ENCODE measurements at places on chromosomes 1 and 21.

DNA sequence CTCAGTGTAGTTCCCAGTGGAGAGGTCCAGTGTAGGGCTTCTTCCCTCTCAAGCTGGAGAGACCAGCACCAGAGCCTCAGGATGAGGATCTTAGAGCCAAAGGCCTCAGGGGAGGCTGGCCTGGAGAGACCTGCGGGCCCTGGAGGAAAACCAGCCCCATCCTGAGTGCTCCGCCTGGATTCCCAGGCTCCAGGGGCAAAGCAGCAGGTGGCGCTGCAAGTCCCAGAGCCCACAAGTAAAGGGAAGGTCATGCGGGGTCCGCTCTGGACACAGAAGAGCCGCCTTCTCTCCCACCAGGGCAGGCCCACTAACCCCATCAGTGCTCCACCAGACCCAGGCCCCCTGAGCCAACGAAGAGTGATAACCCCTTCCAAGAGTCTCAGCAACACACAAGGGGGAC, 22.7 kb downstream of the PGBD5 start:
- no peak for DNase-seq

DNA sequence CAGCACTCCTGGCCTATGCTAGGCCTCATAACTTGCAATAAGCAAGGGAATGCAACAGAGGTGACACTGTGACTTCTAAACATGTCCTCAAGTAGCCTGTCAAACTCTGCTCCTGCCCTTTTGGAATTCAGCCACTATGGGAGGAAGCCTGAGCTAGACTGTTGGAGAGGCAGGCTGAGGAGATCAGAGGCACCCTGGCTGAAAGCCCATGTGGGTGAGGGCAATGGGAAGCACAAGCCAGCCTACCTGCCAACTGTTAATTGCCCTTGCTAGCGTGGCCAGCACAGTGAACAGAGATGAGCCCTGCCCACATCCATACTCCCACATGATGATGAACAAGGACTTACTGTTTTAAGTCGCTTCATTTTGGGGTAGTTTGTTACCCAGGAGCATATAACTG, 17.7 kb downstream of the GNB1 start:
- DNase-seq, result no peak

GRCh38 chr1:232225336-232226131, 404.4 kb downstream of the SIPA1L2 start:
- no peak for DNase-seq

DNA sequence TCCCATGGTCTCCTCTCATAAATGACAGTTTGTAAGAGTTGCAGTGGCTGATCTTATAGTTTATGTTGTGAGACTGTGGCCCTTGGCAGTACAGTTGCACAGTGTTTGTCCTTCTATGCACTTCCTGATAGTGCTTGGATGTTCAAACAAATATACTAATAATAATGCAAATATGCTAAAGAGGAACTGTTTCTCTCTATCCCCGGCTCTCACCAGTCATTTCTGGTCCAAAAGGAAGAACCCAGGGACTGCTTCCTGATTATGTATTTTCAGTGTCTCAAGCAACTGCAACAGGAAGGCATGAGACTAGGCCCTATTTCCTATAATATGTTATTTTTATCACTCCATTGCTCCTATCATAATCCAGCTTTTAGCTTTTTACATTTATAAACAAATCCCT, 17.0 kb upstream of the SUCO start:
- no peak for DNase-seq

DNA sequence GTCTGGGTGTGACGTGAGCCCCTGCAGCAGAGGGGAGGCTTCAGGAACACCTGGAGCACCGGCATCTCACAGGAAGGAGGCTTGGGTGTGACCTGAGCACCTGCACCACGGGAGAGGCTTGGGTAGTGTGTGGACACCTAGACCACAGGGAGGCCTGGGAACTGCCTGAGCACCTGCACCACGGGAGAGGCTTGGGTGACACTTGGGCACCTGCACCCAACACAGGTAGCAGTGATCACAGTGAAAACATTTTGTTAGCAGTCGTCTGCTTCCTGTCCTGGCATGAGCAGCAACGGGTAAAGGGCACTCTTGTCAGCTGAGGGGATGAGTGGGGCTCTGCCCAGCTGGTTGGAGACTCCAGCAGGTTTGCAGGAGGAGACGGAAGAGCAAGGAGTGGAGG, 22.4 kb downstream of the LRRC3 start:
- no peak for DNase-seq

- DNase-seq, result no peak
These were observed 37.3 kb downstream of the VANGL2 start for GRCh38 chr1:160437432-160438316.

DNA sequence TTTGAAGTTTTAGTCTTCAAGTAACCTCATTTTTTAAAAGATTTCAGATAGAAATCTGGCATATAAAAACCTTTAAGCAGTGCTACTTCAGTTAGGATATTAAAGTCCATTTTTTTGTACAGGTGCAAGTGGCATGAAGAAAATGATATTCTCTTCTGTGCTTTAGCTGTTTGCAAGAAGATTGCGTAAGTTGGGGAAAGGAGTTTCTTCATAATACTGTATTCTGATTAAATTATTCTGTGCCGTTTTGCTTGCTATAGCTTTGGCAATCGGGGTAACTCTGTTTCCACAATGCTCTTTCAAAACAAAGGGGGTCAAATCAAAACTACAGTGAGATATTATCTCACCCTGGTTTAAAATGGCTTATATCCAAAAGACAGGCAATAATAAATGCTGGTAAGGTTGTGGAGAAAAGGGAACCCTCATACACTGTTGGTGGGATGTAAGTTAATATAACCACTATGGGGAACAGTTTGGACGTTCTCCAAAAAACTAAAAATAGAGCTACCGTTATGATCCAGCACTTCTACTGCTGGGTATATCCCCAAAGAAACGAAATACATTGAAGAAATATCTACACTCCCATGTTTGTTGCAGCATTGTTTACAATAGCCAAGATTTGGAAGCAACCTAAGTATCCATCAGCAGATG, 27.1 kb downstream of the MAEL start:
- DNase-seq, result no peak

- no peak for DNase-seq
These were observed 336.9 kb upstream of the NFIA start for GRCh38 chr1:60745484-60745883.

DNA sequence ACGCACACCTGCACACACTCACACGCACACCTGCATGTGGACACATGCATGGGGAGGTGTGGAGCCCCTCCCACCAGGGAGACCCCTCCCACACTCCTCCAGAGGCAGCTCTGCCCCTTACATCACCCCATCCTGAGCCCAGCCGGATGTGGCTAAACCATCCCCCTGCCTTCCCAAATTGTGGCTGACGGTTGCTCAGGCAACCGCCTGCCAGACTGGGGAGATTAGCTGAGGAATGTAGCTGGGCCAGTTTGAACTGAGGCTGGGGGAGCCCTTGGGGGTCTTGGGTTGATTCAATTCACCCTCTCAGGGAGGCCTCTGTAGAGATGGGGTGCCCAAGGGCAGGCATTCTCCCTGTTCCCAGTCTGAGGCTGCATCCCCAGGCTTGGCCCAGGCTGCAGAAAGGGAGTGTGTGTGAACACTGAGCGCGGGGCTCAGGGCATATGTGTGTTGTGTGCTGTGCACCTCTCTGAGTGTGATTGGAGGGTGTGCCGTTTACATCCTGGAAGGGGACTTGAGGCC, 12.9 kb downstream of the PTPRU start:
- peak; percentile 57 for DNase-seq

- DNase-seq, result no peak
These were observed 145.8 kb upstream of the ZNF648 start for GRCh38 chr1:182207300-182207699.

DNA sequence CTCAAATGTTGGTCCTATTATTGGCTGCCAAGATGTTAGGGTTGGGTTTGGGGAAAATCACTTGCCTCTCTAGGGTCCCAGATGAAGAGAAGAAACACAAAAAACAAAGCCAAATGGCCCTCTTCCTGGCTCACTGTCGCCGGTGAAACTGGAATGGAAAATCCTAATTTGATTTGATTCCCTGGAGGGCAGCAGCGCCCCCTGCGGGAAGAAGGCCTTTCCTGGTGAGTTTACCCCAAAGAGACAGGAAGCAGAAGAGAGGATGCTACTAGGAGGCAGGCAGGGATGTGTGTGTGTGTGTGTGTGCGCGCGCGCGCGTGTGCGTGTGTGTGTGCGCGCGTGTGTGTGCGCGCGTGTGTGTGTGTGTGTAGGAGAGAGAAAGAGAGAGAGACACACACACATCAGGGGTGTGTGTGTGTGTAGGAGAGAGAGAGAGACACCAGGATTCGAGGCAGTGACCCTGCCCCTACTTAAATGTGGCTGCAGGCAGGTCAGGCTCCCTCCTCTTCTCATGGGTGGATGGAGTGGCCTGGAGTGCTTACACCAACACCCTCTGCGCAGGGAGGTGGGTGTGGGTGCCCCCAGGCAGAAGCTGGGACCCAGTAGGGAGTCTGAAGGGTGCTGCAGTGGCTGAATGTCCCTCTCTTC, 3.1 kb upstream of the SELENON start:
- no peak for DNase-seq

DNA sequence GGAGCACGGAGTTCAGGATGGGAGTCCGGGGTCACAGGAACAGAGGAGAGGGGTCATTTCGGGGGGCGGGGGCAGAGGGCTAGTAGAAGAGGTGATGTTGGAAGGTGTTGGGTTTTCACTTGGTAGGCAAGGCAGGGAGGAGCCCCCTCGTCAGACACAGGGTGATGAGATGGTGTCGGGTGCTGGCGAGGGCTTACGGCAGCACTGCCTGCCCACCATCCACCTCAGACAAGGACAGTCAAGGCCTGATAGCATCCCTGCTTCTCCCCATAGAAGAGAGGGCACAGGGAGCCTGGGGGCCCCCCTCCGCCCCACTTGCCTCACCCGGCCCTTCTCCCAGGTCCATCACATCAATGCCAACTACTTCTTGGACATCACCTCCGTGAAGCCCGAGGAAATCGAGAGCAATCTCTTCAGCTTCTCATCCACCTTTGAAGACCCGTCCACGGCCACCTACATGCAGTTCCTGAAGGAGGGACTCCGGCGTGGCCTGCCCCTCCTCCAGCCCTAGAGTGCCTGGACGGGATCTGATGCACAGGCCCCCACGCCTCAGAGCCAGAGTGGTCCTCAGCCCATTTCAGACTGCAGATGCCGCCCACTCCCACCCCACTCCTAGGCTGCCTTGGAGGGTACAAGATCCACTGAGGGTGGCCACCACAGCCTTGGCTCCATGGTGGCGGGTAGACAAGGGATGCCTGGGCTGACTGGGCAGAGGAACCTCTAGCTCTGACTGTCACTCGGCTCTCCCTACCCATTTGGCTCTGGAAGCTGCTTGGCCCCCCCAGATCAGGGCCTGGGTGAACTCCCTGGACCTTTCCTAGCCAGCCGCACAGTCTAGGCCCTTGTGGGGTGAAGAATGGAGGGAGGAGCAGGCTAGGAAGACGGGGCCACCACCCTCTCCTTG, 4.3 kb upstream of the MTFR1L start:
- DNase-seq, result no peak

- DNase-seq, result no peak
These were observed 738.8 kb downstream of the PTPRU start for GRCh38 chr1:29975036-29975694.

GRCh38 chr1:175186433-175187160, 6.0 kb downstream of the KIAA0040 start:
- no peak for DNase-seq

DNA sequence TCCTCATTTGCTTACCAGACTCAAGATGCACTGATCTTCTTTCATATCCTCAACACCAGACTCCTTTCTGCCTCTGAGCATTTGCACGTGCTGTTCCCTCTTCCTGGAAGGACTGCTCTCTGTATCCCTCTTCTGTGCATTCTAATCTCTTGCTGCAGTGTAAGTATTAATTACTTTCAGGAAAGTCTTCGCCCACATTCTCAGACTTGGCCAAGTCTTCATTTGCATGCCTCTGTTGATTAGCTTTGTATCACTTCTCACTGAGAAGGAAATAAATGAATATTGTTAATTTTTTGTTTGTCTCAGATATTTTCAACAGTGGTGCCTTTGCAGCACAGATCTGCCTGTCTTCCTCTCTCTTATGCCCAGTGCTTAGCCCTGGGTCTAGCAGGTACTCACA, 50.3 kb upstream of the RAB3GAP2 start:
- DNase-seq, result no peak

DNA sequence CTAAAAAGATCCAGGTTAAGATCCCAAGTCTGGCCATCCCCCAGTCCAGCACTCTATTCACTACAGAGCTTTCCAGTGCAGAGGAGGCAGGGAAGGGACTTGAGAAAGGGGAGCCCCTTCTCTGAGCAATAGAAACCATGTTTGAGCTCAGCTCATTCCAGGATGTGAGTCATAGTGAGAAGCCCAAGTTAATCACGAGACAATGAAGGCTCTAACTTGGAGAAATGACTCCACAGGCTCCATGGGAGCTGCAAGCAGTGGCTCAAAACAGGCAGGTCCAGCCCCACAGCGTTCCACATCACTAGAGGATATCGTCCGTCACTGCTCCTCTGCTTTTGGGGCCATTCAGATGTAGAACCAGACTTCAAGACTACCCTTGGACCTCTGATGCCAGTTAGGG, 59.1 kb downstream of the CAMK2N1 start:
- DNase-seq, result peak; percentile 59

DNA sequence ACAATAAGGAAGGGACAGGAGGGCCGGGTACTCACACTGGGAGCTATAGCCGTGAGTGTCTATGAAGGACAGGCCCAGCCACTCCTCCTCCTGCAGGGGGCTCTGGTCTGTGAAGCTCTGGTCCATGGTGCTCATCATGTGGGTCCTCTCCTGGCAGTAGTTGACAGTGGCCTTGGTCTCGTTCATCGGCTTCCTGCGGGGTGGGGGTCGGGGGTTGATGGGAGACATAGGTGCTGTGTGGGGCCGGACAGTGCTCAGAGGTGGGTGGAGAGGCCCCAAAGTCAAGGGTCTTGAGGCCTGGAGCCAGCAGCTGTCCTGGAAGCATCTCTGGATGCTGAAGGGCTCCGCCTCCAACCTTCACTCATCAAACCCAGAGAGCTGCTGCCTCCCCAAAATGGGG, 260.4 kb downstream of the PTPRU start:
- DNase-seq, result no peak

GRCh38 chr21:14968821-14969220, 96.0 kb downstream of the NRIP1 start:
- DNase-seq, result no peak

GRCh38 chr1:106722466-106722865, 334.0 kb upstream of the PRMT6 start:
- no peak for DNase-seq

- no peak for DNase-seq
These were observed 57.1 kb downstream of the ADCY10 start for GRCh38 chr1:167856711-167857418.
